SK-N-SH (cell line): ENCODE measurements at places on chromosomes 16 and 17.

DNA sequence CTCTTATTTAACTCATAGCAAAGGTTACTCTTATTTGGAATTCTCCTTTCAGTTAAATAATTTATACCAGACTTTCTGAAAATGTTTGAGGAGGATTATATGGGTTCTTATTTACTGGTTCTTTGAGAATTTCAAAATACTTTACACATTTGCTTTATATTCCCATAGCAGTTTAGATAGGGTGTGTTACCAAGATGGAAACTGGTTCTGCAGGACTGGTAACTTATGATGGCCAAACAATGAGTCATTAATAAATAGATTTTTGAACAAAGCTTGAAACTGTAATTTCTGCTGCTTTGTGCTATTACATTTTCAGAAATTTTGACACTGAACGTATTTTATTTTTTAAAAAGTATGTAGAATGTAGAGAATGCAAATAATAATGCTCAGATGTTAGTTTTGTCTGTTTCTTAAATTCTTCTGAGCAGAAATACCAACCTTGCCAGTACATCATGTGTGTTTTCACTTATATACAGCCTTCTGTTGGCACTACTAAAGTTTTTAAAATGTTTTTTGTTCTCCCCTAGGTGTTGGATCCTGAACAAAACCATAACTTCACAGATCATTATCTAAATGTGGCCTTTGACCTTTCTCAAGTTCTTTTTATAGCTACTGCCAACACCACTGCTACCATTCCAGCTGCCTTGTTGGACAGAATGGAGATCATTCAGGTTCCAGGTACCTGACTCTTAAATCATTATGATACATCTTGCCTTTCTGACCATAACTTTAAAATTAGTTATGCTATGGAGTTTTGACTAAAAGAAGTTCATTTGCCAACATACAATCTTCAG is 48.3 kb upstream of the ABCC11 start:
- DNase-seq, result no peak

DNA sequence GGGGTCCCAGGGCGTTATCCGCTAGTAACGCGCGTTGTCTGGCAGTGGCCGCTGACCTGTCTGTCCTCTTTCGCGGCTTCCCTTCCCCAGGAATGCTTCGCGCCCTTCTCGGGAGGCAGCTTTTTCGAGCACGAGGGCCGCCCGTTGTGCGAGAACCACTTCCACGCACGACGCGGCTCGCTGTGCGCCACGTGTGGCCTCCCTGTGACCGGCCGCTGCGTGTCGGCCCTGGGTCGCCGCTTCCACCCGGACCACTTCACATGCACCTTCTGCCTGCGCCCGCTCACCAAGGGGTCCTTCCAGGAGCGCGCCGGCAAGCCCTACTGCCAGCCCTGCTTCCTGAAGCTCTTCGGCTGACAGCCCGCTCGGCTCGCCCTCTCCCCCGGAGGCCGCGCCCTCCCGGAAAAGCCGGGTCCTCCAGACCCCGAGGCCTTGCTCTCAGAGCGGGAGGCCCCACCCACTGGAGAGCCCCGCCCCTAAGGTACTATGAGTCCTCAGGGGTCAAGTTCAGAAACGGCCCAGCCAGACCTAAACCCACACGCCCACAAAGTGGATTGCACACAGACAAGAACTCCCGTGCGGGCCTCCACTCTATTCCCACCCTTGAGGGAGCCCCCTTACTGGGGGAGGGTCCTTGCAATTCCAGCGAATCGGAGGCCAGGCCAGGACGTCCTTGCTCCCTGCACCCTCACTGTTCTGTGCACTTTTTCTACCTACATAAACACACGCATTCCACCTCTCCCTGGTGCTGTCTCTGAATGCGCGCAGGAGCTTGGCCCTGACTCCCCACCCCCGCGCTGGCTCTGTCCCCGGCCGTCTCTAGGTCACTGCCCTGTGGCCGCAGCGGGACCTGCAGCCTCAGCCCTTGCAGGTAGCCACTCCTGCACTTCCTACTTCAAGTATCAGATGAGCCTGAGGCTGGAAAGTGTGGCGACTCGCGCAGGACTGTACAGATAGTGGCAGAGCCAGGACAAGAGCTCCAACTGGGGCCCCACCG is 5.4 kb upstream of the SLC5A2 start:
- DNase-seq, result no peak

GRCh38 chr17:54381482-54381881 is 519.2 kb upstream of the TOM1L1 start:
- DNase-seq, result no peak

DNA sequence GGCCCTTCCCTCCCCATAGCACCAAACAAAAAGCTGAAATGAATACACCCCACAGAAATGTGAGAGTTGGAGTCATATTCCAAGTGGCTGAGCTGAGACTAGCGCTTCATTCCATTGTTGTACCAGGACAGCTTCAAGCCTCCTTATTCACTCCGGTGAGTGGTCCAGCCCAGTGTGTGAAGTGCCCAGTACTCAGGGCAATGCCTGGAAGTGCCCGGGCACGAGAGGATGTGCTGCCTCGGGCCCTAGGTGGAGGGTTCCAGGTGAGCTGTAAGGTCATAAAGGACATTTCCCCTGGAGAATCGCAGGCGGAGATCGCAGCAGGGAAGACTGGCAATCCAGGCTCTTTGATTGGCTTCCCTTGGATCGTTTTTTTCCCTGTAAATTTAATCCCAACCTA is 5.4 kb upstream of the CYLD start:
- no peak for DNase-seq

DNA sequence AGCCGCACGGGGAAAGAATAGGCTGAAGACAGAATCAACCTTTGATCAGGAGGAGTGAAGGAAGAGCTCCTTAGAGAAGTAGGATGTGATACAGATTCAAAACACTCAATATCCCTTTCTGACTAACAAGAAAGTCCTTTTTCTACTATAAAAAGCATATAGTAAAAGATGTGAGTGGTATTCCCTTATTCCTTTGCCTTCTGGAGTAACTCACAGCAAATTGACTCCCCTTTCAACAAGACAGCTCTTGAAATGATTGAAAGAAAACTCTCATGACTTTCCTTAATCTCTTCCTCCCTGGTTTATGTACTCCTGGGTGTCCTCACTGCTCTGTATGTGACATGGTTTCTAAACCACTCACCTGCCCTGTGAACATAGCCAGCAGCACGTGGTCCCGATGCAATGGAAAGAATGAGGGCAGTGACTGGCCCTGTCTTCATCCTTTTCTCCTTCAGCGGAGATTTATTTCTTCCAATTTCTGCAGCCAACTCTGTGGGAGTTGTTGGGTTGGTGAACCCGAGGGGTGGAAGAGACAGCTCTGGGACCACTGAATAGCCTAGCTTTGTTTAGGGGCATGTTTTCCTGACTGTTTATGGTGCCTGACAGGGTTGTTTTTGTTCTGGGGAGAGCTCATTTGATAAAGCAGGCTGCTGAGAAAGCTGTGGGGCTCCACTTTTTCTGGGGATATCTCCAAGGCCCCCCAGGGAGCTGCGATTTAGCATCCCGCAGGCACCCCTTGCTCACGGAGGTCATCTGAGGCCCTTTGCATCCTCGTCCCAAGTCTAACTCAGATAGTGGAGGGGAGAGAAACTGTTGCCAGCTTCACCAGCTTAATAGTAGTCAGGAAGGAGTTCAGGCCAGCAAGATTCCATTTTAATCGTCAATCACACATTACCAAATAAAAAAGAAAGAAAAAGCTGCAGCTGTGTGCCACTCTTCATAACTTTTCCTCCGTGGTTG is 46.7 kb downstream of the MAP2K6 start:
- DNase-seq, result no peak

DNA sequence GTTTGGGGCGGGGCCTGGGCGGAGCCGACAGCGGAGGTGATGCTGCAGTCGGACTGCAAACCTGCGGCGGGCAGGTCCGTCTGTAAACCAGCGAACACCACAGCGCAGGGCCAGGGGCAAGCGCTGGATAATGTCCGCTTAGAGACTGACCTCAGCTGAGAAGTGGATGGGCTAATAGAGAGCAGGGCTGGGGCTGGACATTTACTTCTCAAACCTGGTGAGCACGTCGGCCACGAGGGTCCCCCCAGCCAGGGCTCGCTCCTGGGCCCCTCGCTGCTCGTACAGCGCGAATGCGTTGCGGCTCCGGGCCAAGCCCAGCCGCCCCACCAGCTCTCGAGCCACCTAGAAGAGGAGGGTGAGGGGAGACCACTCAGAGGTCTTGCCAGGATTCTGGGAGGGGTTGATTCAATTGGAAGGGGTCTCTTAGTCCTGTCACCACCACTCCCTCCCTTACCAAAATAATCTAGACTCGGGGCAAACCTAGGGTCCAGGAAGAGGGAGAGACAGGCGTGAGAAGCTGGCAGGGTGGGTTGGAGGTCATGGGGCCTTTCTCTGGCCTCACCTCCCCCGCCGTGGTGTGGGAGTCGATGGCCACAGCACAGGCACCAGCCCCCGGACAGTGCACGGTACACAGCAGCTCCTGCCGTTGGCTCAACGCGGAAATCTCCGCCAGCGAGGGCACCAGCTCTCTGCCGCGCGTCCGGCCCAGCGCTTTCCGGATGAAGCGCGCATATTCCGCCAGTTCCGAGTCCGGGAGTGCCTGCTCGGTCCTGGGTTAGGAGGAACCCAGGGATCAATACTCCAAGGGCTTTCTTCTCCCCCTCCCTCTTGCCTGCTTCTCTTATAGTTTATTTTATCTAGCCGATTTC is 5.8 kb downstream of the PLEKHH3 start:
- peak; percentile 58 for DNase-seq

GRCh38 chr16:69396187-69397061 is 10.6 kb upstream of the TERF2 start:
- DNase-seq, result peak; percentile 68

DNA sequence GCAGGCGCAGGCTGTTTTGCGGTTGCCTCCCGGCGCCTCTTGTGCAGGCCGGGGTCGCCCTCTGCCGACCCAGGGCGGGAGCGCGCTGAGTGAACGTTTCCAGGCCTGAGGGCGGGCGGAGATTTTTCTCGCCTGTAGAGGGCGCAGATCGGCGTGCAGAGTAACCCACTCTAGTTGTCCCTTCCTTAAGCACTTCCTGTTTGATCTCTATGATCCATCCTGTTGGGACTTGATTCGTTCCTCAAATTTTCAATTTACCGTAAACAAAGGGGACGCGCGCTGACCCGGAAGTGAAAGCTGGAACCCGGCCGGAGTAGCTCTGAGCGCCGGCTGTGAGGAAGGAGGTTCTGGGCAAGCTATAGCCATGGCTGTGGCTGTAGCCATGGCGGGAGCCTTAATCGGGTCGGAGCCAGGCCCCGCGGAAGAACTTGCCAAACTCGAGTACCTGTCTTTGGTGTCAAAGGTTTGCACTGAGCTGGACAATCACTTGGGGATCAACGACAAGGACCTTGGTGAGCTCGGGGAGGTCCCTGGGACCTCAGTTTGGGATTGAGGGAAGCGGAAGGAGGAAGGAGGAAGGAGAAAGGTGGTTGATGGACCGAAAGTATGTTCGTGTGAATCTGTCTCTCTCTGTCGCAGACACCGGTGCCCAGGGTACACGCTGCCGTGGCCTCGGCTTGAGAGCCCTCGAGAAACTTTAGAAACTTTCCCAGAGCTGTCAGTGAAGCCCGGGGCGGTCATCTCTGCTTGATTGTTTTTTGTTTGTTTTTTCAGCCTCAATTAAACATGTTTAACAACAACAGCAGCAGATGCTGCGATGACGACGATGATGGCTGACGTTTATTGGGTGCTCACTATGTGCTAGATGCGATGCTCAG is at the start of gene DHX8:
Gene DHX8, plus strand, starts transcription at position 302 of the 878 bp plus-strand sequence. Its CDS starts 63 bp downstream, at position 365.
- peak; percentile 90 for DNase-seq

DNA sequence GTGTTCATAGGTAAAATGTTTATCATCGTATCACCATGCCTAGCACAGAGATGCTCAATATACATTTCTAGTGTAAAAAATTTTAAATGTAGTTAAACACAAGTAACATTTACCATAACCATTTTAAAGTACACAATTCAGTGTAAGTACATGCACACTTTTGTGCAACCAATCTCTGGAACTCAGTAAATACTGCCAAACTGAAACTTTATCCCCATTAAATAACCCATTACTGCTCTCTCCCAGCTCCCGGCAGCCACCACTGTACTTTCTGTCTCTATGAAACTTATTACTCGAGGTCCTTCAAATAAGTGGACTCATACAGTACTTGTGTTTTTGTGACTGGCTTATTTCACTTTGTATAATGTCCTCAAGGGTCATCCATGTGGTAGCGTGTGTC is 29.0 kb downstream of the RMI2 start:
- no peak for DNase-seq

DNA sequence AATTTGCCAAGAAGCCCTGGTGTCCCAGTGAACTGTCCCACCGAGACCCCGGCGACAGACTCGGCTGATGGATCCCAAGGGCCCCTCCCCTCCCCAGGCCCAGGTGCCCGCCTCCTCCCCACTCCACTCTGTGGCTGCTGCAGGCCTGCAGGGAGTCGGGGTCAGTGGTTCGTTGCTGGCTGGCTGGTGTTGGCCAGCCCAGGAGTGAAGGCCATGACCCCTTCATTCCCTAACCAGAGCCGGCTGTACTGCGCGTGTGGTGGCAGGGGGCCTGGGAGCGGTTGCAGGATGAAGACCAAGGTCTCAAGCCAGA is 9.2 kb upstream of the TBX2 start:
- DNase-seq, result no peak

DNA sequence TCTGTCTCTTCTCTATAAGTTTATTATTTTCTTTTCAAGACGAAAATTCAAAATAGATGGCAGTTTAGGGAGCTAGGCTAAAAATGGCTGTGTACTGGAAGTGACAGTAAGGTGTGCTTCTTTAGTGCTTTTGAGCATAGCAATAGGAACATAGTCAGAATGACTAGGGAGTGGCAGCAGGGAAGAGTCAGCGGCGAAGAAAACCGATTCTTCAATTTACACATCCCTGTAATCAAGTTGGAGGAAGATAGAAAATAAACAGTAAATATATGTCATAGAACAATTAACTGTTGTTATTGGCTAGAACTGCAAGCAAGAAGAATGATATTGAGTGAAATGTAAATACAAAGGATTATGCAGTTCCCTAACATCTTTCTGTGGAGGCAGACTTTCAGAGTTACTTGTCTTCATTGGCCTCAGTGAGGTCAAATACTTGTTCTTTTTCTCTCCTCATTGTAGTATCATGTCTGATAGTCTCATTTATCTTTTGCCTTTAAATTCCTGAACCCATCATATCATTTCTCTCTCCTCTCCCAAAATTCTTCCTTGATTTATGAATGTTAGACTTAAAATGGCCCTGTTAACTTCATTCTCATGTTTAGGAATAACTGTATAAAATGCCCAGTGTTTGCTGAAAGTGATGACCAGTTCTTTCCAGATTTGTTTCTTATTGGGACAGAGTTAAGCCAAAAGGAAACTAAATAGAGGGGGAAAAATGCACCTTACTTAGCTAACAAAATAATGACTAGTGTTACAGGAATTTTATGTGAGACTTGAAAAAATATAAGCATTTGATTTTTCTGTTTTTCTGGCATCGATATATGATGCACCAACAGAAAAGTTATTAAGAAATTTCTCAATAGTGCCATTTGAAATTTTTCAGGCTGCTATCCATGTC is 211.4 kb downstream of the BCAS3 start:
- no peak for DNase-seq

DNA sequence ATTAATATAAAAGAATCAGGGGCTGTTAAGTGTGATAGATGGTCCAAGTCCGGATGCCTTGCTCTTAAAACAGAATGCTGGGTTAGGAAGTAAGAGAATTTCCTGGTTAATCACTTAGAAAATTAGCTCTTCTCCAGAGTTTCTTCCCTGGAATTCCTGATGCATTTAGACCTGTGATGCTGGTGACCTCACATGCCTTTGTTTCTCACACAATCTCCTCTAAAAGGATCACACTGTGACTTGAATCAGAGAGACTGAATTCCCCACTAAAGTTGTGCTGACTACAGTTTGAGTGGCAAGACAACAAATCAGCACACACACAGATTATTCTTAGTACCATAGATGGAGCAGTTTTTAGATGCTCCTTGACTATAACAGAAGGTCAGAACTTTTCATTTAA is 4.4 kb upstream of the RNF43 start:
- DNase-seq, result no peak

GRCh38 chr16:68434624-68435210 is 13.6 kb downstream of the SMPD3 start:
- no peak for DNase-seq
